ENCODE measurements at places on chromosomes 2 and 18.

GRCh38 chr18:48956356-48956755, 5.6 kb upstream of the SMAD7 start:
- no peak for DNase-seq

GRCh38 chr2:111618226-111618977, 265.6 kb downstream of the ANAPC1 start:
- no peak for DNase-seq

- DNase-seq: no peak
Measured at GRCh38 chr2:142878031-142878678, 691 bp downstream of the KYNU start.

DNA sequence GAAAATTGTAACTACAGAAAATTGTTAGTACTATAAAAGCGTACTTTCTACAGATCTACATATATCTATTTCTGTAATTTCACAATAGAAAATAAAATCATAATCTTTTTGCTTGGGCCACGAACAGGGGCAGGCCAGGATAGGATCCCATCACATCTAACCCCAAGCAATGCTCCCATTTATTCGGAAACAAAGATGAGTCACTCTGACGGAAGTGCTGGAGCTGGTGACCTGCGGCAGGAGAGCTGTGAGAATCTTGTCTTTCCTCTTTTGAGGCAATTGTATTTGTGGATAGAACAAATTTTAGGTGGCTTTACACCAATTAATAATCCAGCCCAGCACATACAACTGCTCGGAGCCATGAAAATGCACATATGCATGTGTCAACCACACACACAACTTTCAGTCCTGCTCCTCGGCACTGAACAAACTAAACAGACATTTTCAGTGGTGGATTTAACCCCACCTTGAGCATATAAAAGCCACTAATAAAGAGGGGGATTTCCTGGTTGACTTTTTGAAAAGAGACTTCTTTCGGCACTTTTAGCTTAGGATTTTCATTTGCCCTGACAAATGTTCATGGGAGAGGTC, 22.3 kb upstream of the INSIG2 start:
- DNase-seq: no peak

GRCh38 chr2:235439959-235440662, 53.7 kb upstream of the AGAP1 start:
- no peak for DNase-seq

DNA sequence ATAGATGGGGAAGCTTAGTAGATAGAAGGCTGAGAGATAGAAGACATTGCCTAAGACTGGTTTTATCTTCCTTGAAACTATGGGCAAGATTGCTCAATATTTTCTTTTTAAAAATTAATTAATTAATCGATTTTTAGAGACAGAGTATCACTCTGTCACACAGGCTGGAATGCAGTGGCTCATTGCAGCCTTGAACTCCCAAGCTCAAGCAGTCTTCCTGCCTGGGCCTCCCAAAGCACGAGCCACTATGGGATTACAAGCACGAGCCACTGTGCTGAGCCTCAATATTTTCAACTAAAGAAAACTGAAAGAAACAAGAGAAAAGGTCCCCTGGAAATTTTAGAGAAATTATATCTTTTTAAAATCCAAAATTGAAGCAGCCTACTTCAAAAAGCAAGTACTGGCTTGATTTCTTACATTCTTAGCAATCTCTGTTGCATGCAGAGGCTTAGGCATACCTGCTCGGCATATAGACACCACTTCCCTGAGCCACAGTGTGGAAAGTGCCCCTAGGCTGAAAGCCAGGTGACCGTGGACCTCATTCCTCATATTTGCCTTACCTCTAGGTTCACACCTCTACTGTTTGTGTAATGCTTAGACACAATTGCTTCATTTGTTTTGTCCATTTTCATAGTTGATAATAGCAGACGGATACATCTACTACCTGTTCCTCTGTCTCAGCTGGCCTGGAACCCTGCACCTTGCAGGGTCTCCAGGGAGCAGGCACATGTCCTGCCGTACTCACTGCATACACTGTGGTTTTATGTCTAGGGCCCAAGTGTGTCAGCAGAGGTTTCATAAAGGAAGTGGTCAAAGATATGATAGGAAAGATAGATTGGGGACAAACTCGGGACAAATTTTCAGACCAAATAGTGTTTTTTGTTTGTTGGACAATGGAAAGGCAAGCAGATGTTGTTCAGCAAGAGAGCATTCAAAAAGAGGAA, 166.5 kb upstream of the ALPP start:
- no peak for DNase-seq

DNA sequence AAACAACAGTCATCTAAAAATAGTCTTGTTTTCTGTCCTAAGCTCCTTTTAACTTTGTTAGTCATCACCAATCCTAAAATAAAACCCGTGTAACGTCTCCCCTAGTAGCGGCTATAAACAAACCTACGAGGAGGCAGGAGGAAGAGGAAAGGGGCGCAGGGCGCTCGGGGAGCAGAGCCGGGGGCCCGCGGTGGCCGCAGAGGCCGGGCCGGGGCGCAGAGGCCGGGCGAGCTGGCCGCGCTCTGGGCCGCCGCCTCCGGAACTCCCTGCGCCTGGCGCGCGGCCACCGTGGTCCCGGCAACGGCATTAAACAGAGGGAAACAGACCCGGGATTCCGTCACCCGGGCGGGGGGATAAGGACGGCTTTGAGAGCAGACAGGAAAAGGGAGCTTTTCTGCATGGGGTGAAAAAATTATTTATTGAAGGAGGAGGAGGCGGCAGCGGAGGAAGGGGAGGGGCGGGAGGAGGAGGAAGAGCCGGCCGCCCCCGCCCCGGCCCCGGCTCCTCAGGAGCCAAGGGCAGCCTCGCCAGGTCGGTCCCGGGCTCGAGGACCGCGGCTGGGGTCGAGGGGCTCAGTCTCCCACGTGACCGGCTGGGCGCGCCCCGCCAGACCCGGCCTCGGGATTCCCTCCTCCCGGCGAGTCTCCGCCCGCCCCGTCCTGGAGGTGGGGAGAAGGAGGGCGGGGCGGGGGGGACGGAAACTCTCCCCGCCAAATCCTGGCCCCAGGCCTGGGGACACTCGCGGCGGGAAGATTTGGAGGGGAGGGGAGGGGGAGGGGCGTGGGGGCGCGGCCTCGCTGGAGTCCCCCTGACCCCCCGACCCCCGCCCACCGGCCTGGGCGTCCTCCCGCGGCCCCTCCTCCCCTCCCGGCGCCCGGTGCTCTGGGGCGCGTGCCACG, 1.8 kb upstream of the NFATC1 start:
- peak; percentile 59 for DNase-seq

- no peak for DNase-seq
Measured at GRCh38 chr2:65802298-65802942, 370.0 kb upstream of the SPRED2 start.

- no peak for DNase-seq
Measured at GRCh38 chr2:86214503-86214832, 15.2 kb downstream of the MRPL35 start.

DNA sequence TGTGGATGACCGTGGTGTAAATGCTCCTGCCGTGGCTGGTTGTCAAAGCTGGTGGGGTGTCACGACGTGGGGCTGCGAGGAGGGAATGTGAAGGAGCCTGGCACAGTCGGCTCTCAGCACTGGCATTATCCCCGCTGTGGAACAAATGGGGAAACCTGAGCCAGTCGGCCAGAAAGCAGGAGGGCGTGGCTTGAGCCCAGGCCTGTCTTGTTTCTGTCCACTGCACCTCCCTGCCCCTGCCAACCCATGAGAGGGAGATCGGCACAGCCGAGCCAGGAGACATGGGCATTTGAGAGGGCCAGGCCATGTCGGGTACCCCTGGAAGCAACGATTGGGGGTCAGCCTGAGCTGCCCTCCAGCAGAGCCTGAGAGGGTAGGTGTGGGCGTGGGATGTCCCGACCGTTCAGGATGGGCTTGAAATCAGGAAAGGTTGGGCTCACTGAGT, 44.5 kb downstream of the PDIA6 start:
- DNase-seq: no peak

GRCh38 chr2:216279459-216279858, 92.8 kb downstream of the MARCHF4 start:
- no peak for DNase-seq

GRCh38 chr2:134306521-134306920, 52.6 kb downstream of the MGAT5 start:
- DNase-seq: no peak

DNA sequence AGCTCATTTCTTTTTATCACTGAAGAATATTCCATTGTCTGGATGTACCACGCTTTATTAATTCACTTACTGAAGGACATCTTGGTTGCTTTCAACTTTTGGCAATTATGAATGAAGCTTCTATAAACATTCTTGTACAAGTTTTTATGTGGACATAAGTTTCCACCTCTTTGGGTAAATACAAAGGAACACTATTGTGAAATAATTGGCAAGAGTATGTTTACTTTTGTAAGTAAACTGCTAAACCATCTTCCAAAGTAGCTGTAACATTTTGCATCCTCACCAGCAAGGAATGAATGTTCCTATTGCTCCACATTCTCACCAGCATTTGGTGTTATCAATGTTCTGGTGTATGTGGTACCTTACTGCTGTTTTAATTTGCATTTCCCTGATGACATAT, 15.8 kb upstream of the VWC2L start:
- no peak for DNase-seq

- DNase-seq: no peak
Measured at GRCh38 chr2:5330961-5331360, 361.2 kb upstream of the SOX11 start.

DNA sequence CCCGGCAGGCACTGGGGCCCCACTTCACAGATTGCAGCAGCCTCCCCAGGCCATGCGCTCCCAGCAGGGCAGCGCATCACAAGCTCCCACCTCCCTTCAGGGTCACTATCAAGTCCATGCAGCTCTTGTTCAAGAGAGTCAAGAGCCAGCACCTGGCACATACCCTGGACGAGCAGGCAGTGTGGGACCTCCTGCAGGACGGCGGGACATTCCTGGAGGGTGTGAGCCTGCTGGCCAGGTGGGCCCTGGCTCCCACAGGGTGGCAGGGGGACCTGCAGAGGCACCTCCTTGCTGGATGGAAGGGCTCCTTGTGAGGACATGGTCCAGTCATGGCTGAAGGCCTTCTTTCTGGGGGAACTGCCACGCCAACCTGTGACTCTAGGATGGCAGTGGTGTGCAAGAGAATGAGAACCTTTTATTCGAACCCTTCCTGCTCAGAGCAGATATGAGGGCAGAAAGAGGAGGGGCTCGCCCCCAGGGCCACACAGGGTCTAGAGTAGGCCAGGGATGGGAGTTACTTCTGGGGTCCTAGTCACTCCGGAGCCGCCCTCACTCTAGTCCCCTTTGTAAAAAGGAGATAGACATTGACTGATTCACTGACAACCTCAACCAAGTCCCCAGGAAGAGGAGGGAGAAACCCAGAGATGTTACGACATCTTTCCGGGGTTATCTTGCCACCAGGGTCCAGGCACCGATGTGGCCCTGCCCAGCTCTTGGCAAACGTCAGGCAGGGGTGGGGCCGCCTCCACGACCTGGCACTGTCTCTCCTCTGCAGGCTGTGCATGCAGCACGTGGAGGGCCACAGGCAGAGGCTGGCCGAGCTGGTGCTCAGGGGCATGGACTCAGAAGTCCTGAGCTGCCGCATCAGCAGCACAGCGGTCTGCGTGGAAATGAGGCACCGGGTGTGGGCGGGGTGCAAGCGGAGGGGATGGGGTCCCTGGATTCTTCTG, 31.3 kb downstream of the HJURP start:
- DNase-seq: no peak

- peak; percentile 20 for DNase-seq
Measured at GRCh38 chr2:232230560-232230959, 148.0 kb upstream of the ALPP start.
